Stimulated activated CD4-positive, alpha-beta T cell treated with anti-CD3 and anti-CD28 coated beads, Interleukin-1b, Interleukin-23, amount 100 ng/mL, for 24 hours (primary cell): ENCODE measurements at places on chromosomes 3 and 15.

DNA sequence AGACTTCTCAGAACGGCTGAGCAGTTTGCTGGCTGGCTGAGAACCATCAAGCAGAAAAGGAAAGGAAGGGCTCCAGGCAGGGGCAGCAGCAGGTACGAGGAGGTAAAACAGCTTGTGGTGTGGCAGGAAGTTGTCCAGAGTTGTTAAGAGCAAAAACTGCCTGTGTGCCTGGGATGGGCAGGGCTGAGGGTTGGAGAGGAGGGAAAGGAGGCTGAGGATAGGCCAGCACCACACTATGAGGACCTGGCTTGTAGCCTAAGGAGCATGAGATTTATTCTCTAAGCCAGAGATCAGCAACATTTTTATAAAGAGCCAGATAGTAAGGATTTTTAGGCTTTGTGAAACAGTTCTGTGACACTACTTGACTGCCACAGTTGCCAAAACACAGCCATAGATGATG, 8.0 kb downstream of the IGSF10 start:
- DNase-seq: no peak

DNA sequence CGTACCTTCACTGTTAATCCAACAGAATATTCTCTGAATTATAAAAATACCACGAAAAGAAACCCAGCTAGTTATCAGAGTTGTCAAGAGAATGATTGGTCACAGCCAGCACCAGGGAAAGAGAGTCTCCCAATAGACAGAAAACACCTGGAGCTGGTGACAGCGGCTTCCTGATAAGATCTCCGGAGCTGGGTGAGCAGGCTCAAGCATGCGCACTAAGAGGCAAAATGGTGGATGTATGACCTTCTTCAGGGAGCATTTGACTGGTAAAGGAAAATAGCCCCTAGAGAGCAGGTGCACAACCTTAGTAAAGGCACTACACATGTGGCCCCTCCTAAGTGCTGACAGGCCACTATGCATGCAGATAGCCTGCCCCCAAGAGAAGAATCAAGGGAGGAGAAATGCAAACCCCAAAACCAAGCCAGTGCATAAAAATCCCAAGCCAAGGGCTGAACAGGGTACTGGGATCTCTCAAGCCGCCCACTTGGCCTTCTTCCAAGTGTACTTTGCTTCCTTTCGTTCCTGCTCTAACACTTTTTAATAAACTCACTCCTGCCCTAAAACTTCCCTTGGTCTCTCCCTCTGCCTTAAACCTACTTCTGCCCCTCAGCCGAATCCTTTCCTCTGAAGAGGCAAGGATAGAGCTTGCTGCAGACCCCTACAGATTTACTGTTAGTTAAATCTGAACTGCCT, 93.2 kb downstream of the UACA start:
- DNase-seq: no peak

DNA sequence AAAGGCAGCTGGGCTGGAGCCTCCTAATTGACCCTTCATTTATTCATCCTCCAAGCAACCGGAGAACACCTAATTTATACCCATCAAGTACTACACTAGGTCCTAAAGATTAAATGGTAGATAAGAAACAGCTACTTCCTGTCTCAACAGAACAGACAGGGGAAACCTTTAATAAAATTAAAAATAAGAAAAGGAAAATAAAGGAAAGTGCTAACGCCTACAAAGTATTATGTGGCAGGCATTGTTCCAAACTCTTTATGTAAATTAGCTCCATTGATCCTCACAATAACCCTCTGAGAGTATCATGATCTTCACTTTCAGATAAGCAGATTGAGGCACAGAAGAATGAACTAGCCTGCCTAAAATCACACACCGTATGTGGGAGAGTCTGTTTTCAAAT, 139.5 kb downstream of the CNTN6 start:
- DNase-seq: no peak

DNA sequence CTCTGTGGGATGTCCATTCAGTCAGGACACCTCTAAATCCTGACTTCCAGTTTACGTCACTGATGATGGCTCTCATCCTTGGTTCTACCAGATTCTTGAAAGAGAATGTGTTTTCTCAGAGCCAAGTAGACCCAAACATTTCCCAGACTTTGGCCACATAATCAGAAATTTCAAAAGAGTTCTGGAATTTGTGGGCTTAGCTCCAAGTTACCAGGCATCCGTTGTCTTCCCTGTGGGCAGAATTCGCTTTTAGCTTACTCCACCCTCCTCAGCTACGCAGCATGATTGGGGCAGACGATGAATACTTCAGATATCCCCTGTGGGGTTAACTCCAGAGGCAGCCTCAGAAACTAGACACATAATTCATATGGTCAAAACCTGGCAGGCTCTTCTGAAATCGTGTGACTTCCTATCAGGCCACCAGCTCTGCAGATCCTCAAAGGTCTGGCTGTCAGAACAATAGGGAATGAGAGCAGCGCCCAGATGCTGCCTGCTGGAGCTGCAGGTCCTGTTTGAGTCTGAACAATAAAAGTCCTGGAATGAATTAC, 30.6 kb downstream of the CRTC3 start:
- no peak for DNase-seq

GRCh38 chr15:60835974-60836373, 357.0 kb upstream of the ICE2 start:
- DNase-seq: no peak
